ENCODE measurements at places on chromosomes 4 and X. TPM values are rescaled to one million over a fixed set of nuclear protein-coding genes. Genes with fewer than 3 reads are reported as not detected.

Gene DDIT4L
- 1.3 TPM for total RNA-seq

Gene SPATA4
- 3.0 TPM for total RNA-seq

Gene ODAPH
- total RNA-seq, result not detected

Gene DRP2
- 0.74 TPM for total RNA-seq

Gene LPAR4
- 2.2 TPM for total RNA-seq

Gene CYTL1
- total RNA-seq, result 3.0 TPM

Gene LRRC66
- 0.14 TPM for total RNA-seq

Gene RHOXF1
- not detected for total RNA-seq

Gene PCYT1B
- 5.0 TPM for total RNA-seq

Gene VCX3B
- total RNA-seq, result not detected

Gene RHOH
- total RNA-seq, result 12.9 TPM

Gene ENPP6
- total RNA-seq, result 0.11 TPM

Gene UNC5C
- total RNA-seq, result 27.9 TPM

Gene PNCK
- 0.67 TPM for total RNA-seq

Gene ADH1C
- 5.9 TPM for total RNA-seq

Gene MAGEC2
- not detected for total RNA-seq

Gene NXF2B
- total RNA-seq, result 0.43 TPM

Gene ANOS1
- total RNA-seq, result 44.2 TPM

Gene BGN
- total RNA-seq, result 77.9 TPM

Gene OTUD6A
- not detected for total RNA-seq

Gene GPRASP3
- 3.4 TPM for total RNA-seq

Gene DCAF8L2
- total RNA-seq, result not detected

Gene PRRG3
- total RNA-seq, result 2.4 TPM

Gene HTN3
- total RNA-seq, result not detected

Gene UGT2B17
- not detected for total RNA-seq

Gene TMEM156
- total RNA-seq, result 3.5 TPM

Gene UGT2B15
- total RNA-seq, result not detected
